Activated CD8-positive, alpha-beta T cell treated with anti-CD3 and anti-CD28 coated beads, Interleukin-2, amount 10 ng/mL, durations not matched to agents 7 days and 5 days (primary cell): ENCODE measurements at places on chromosomes 1 and 21.
A peak's percentile ranks its signal among the peaks of the same experiment; 100 is the strongest.

- peak; percentile 81 for DNase-seq
- no peaks in the 10 kb centered on the region for H3K36me3 ChIP-seq
- no peaks in the 10 kb centered on the region for H3K27me3 ChIP-seq
- H3K27ac ChIP-seq: peak overlapping the region; percentile 92
- peaks cover 44% of the 10 kb centered on the region for H3K4me1 ChIP-seq
- peak overlapping the region; percentile 26 for H3K4me3 ChIP-seq
These were observed 28.4 kb upstream of the C1orf159 start for GRCh38 chr1:1144122-1144842.

GRCh38 chr1:159012495-159012894, 2.8 kb downstream of the IFI16 start:
- H3K4me1 ChIP-seq: peaks cover 51% of the 10 kb centered on the region
- peak; percentile 86 for DNase-seq
- peak overlapping the region; percentile 95 for H3K27ac ChIP-seq
- H3K27me3 ChIP-seq: no peaks in the 10 kb centered on the region
- H3K36me3 ChIP-seq: peaks cover 73% of the 10 kb centered on the region

- no peak overlapping the region for H3K4me3 ChIP-seq
- DNase-seq: peak; percentile 8
- H3K4me1 ChIP-seq: peaks cover 2% of the 10 kb centered on the region
- no peaks in the 10 kb centered on the region for H3K27me3 ChIP-seq
These were observed 55.0 kb downstream of the WNT9A start for GRCh38 chr1:227892489-227893299.

DNA sequence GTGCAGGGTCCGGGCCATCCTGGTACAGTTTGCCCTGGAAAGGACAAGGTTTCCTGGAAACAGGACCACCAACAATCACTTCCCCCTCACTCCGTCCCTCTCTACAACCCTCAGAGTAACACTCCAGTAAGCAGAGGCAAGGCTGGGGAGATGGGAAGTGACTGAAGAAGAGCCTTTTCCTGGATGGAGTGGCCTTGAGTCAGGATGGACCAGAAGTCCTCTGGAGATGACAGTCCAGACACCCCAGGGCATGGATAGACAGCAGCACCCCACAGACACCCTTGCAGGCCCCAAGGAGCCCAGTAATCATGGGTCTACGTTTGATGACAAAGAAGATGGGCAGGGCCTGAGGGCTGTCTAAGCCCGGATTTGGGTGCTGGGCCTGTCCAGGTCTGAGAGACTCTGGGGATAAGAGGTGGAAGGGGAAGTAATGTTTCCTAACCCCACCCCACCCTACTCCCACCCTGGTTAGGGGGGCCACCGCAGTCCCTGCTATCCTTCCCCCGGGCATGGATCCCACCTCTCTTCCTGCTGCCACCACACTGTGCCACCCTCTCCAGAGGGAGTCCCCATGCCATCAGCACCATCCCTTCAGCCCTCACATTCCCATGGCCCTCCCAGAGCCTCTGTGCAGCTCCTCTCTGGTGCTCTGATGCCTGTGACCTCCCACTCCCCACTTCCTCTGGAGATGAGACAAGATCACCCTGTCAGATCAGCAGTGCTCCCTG, 7.2 kb upstream of the S100A8 start:
- no peak overlapping the region for H3K27ac ChIP-seq
- no peak overlapping the region for H3K4me3 ChIP-seq
- peaks cover under 1% of the 10 kb centered on the region for H3K27me3 ChIP-seq
- H3K4me1 ChIP-seq: no peaks in the 10 kb centered on the region
- H3K36me3 ChIP-seq: no peaks in the 10 kb centered on the region

DNA sequence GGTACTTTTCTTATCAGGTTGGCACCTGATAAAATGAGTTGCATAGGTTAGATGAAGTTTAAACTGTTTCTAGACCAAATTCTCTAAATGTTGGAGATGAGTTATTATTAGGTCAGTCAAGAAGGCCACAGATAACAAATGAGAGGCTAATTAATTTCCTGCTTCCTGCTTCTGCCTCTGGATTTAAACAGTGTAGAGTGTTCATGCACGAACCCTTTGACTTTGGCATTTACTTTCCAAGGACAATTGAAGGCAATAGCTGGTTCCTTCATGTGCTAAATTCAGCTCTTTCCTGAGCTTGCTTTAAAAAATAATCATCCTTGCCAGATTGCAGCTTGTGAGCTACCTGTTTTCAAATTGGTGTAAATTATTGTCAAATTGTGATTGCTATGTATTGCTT, 80.6 kb downstream of the RASAL2 start:
- no peaks in the 10 kb centered on the region for H3K36me3 ChIP-seq
- no peak for DNase-seq
- H3K27ac ChIP-seq: no peak overlapping the region
- no peak overlapping the region for H3K4me3 ChIP-seq
- H3K27me3 ChIP-seq: no peaks in the 10 kb centered on the region

- H3K4me3 ChIP-seq: no peak overlapping the region
- H3K36me3 ChIP-seq: peaks cover 55% of the 10 kb centered on the region
- DNase-seq: no peak
- H3K27ac ChIP-seq: no peak overlapping the region
These were observed 19.3 kb downstream of the DHCR24 start for GRCh38 chr1:54867717-54868057.

DNA sequence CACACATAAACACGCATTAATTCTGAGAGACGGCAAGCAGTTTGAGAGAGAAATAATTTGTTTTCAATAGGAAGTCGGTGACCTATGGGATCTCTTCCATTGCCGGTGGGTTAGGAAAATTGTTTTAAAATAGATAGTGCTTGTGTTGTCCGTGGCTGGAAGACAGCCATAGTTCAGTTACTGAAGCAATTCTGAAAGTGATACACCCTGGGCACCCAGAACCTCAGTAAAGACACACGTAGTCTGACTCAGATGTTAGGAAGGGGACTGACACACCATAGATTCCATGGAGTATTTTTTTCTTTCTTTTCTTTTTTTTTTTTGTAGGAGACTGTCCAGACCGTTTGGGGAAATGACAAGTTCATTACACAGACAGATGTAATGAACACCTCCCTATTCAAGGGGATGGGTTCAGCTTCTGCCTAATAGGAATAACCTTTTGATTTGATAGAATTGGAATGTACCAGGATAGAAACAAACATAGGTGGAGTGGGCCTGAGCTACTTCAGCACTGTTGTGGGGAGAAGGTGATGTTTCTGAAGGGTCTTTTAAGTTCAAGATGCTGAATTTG, 1.6 kb downstream of the C1orf21 start:
- H3K36me3 ChIP-seq: no peaks in the 10 kb centered on the region
- H3K27ac ChIP-seq: peak overlapping the region; percentile 53
- peaks cover 64% of the 10 kb centered on the region for H3K27me3 ChIP-seq
- peak overlapping the region; percentile 80 for H3K4me3 ChIP-seq
- peaks cover 19% of the 10 kb centered on the region for H3K4me1 ChIP-seq
- DNase-seq: no peak

GRCh38 chr1:178345807-178346206, 151.0 kb downstream of the CLEC20A start:
- no peaks in the 10 kb centered on the region for H3K4me1 ChIP-seq
- DNase-seq: no peak
- H3K27ac ChIP-seq: no peak overlapping the region
- H3K27me3 ChIP-seq: peaks cover 2% of the 10 kb centered on the region

DNA sequence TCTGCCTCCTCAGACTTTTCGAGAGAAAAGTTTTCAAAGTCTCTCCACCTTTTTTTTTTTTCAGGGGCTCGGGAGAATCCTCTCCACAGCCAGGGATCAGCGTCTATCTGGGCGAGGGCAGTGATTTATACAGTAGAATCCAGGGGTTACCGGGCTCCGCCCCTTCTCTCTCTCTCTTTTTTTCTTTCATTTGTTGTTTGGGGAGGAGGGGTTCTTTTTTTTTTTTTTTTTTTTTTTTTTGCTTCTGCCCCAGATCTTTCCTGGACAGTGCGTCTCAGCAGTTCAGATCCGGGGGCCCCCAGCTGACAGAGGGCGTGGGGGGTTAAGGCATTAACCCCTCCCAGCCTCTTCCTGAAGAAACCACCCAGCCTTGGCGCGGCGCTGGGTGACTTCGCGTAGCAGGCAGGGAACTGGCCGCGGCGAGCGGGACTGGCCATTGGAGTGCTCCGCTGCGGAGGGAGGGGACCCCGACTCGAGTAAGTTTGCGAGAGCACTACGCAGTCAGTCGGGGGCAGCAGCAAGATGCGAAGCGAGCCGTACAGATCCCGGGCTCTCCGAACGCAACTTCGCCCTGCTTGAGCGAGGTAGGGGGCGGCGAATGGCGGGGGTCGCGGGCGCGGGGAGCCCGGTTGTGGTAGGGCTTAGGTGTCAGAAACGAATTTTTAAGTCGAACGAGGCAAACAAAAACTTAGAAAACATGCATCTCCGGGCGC, at the start of gene S1PR1:
TSS of gene S1PR1 (plus strand) at position 504 of the 713 bp plus-strand sequence. CDS start 1,966 bp downstream, outside the sequence.
- peak within 1 kb of the TSS; percentile 98 for H3K4me3 ChIP-seq
- no peaks in the 10 kb centered on the region for H3K27me3 ChIP-seq
- DNase-seq: peak; percentile 79
- peaks cover 62% of the 10 kb centered on the region for H3K4me1 ChIP-seq
- peak within 1 kb of the TSS; percentile 96 for H3K27ac ChIP-seq

- H3K27me3 ChIP-seq: peaks cover 5% of the 10 kb centered on the region
- peaks cover 3% of the 10 kb centered on the region for H3K4me1 ChIP-seq
- no peak overlapping the region for H3K27ac ChIP-seq
- no peak overlapping the region for H3K4me3 ChIP-seq
- no peak for DNase-seq
These were observed 15.9 kb upstream of the PADI3 start for GRCh38 chr1:17232759-17233661.

- peaks cover 18% of the 10 kb centered on the region for H3K4me1 ChIP-seq
- H3K27me3 ChIP-seq: no peaks in the 10 kb centered on the region
- H3K4me3 ChIP-seq: no peak overlapping the region
These were observed 67.0 kb upstream of the PDE9A start for GRCh38 chr21:42586406-42586805.

GRCh38 chr1:42414551-42415496, 34.2 kb downstream of the RIMKLA start:
- H3K4me1 ChIP-seq: no peaks in the 10 kb centered on the region
- H3K27me3 ChIP-seq: no peaks in the 10 kb centered on the region
- no peak for DNase-seq
- no peaks in the 10 kb centered on the region for H3K36me3 ChIP-seq
- H3K27ac ChIP-seq: no peak overlapping the region

DNA sequence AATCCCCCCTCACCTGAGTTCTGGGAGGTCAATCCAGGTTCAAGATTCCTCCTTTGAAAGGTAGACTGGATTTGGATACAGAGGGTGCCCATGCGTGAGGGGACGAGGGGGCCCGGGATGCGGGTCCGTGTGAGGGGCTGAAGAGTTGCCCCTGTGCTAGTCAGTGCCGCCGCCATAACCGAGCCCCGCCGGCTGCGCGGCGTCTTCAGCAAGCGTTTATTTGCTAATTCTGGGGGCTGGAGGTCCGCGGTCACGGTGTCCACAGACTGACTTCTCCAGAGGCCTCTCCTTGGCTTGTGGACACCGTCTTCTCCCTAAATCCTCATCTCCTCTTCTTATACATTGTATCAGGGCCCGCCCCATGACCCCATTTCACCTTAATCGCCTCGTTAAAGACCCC, 20.9 kb upstream of the SAMD11 start:
- no peak for DNase-seq
- H3K27ac ChIP-seq: no peak overlapping the region
- H3K4me1 ChIP-seq: peaks cover 27% of the 10 kb centered on the region
- no peak overlapping the region for H3K4me3 ChIP-seq
- peaks cover 43% of the 10 kb centered on the region for H3K27me3 ChIP-seq

GRCh38 chr21:45456584-45457160, 51.7 kb downstream of the COL18A1 start:
- H3K27me3 ChIP-seq: no peaks in the 10 kb centered on the region
- H3K27ac ChIP-seq: no peak overlapping the region
- H3K4me3 ChIP-seq: no peak overlapping the region
- peaks cover 4% of the 10 kb centered on the region for H3K4me1 ChIP-seq
- no peaks in the 10 kb centered on the region for H3K36me3 ChIP-seq

DNA sequence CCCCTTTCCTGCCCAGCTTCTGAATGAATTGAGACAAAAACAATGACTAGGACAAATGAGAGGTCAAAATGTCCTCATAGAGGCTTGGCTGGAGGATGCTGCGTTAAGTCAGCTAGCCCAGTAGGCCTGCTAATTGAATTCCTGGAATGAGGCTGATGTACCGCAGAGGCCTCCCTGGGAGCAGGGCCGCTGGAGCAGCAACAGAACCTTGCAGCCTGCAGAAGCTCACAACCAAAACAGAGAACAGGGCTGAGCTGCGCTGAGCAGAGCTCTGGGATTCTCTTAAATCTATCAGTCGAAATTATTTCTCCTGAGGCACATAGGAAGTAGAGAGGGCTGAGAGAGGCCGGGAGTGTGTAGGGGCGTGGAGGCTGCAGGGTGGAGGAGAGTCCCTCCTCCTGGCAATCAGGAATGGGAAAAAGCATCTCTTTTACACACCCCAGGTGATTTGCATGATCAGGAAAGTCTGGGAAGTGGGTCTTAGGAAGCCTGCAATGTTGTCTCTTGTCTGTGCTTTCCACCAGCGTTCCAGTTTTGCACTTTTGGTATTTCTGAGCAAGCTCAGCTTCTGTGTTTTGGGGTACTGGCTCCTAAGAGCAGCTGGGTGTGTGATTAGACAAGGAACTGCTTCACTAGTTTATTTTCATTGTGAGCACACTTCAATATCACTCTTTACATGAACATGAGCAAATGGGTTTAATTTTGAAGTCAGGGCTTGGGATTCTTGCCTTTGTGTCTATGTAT, 66.5 kb downstream of the RYR2 start:
- no peak for DNase-seq
- no peaks in the 10 kb centered on the region for H3K4me1 ChIP-seq
- H3K36me3 ChIP-seq: no peaks in the 10 kb centered on the region
- H3K27me3 ChIP-seq: no peaks in the 10 kb centered on the region

- no peaks in the 10 kb centered on the region for H3K36me3 ChIP-seq
- no peak overlapping the region for H3K27ac ChIP-seq
- DNase-seq: no peak
- no peaks in the 10 kb centered on the region for H3K27me3 ChIP-seq
- peaks cover 14% of the 10 kb centered on the region for H3K4me1 ChIP-seq
- H3K4me3 ChIP-seq: no peak overlapping the region
These were observed 21.6 kb downstream of the RIT1 start for GRCh38 chr1:155889566-155889965.

GRCh38 chr1:61561666-61562065, 163.3 kb downstream of the TM2D1 start:
- H3K27me3 ChIP-seq: peaks cover 2% of the 10 kb centered on the region
- DNase-seq: no peak
- H3K36me3 ChIP-seq: peaks cover 4% of the 10 kb centered on the region
- H3K4me3 ChIP-seq: no peak overlapping the region
- no peak overlapping the region for H3K27ac ChIP-seq

DNA sequence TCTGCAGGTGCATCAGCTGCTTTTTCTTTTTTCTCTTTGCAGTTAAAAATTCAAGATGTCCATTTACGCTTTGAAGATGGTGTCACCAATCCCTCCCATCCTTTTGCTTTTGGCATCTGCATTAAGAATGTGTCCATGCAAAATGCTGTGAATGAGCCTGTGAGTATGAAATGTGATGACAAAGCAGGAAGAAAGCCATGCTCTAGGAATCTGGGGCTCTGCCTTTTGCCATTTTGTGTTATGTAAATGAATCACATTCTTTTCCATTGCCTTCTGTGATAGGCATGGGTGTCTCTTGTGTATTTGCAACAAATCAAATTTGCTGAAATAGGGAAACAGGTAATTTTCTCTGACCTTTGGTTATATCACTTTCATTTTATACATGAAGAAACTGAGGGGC, 19.4 kb downstream of the VPS13D start:
- H3K36me3 ChIP-seq: peaks cover 44% of the 10 kb centered on the region
- no peaks in the 10 kb centered on the region for H3K4me1 ChIP-seq
- DNase-seq: no peak
- no peak overlapping the region for H3K27ac ChIP-seq
- no peaks in the 10 kb centered on the region for H3K27me3 ChIP-seq
